Foreskin fibroblast (primary cell): ENCODE measurements at places on chromosomes 3 and 15.

GRCh38 chr15:88897142-88897455 lies 1.8 kb upstream of the HAPLN3 start:
- DNase-seq, result no peak

DNA sequence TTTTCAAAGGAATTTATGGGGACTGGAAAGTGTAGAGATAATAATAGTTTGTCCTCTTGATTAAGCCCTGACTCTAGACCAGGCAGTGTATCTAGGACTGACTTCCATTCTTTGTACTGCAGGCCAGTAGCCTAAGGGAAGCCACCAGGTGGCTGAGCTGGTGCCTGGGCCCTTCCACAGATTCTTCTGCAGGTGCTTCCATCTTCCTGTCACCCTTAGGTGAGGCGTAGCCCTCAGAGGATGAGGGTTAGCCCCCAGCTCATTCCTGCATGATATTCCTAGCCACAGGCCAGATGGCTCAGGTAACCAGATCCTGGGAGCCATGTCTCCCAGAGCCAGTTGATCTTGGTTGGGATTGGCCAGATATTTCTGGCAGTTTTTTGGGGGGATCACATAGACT lies 169.0 kb upstream of the IL12A start:
- DNase-seq, result no peak

DNA sequence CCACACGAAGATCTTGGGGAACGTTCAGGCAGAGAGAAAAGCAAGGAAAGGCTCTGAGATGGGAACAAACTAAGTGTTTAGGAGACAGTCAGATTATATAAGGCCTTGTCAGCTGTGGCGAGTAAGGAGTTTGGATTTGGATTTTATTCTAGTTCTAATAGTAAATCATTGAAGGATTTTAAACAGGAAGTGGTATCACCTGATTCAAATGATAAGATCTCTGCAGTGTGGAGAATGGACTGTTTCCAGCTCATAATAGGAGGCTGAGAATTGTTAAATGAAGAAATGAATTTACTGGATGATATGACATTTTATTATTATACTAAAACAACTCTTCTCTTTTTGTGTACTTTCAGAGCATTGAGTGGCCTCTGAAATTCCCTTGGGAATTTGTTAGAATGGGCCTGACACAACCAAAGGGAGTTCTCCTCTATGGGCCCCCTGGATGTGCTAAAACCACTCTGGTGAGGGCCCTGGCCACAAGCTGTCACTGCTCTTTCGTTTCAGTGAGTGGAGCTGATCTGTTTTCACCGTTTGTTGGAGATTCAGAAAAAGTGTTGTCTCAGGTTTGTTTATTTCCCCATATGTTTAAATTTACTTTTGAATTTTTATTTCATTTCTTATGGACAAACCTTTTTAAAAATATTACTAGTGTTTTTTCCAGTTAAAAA lies 36.0 kb upstream of the GATM start:
- DNase-seq, result no peak

GRCh38 chr15:69380100-69380725 lies 33.9 kb upstream of the KIF23 start:
- DNase-seq, result peak; percentile 26
